ENCODE measurements at places on chromosomes 2 and 18.

DNA sequence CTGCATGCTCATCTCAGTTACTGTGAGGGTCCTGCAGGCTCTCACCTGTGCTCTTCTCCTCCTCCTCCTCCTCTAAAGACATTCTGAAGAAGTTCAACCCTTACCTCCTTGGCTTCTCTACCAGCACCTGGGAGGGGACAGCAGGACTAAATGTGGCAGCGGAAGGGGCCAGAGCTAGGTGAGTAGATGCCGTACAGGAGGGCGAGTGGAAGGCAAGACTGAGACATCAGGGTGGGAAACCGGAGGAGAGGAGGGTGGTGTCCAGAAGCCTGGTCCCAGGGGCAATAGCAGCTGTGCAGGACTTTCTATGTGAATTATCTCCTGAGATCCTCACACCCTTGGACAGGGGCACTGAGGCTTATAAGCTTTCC, 124.9 kb downstream of the PLB1 start:
- DNase-seq = no peak

GRCh38 chr2:119435081-119435952, 3.7 kb downstream of the TMEM37 start:
- no peak for DNase-seq

- DNase-seq = no peak
Observed at GRCh38 chr2:190572246-190572645, 37.7 kb upstream of the NEMP2 start.

DNA sequence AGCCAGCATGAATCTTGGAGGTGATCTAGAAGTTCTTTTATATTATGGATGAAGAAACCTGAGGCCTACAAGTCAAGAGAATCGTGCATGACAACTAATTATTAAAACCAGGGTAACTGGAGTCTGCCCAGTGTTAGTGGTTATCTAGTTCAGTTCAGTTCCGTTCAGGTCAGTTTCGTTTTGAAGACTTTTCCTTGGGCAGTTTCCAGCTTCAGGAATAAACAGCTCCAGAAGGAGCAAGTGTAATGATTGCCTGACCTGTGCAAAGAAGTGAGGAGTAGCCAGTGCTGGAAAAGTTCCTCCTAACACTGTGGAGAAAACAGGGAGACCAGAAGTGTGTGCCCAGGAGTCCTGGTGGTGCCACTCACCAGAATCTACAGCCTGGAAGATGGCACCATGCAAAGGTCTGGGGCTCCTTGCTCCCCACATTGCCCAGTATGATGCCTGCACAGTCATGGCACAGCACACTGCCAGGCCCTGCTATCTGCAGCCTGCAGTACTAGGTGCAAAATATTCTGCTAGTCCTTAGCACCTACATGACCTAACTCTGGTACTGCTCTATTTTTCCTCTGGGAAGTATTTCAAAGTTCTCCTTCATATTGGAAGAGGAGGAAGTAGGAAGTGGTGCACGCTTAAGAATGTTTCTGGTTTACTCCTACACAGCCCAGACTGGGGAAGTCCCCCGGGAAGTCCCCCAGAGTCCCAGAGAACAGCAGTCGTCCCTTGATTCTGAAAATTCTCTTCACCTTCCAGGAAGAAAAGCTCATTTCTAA, 65.8 kb downstream of the SUMO1 start:
- no peak for DNase-seq

GRCh38 chr2:106108351-106108750, 85.8 kb downstream of the UXS1 start:
- DNase-seq = no peak

GRCh38 chr2:127413782-127414637, 4.2 kb upstream of the PROC start:
- no peak for DNase-seq

GRCh38 chr2:176843208-176843607, 369.4 kb upstream of the HNRNPA3 start:
- no peak for DNase-seq

- DNase-seq = no peak
Observed at GRCh38 chr2:21819454-21819853, 695.7 kb downstream of the TDRD15 start.

DNA sequence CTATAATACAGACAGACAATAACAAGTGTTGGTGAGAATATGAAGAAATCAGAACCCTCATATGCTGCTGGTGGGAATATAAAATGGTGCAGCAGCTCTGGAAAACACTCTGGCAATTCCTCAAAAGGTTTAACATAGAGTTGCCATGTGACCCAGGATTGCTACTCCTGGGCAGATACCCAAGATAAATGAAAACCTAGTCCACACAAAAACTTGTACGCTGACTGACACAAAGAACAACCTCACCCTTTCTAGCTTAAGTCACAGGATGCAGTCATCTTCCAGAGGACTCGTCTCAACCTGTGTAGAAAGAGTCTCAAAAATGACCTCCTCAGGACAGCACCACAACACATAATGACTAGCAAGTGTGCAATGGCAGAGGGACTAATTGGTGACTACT, 71.6 kb upstream of the ACAA2 start:
- no peak for DNase-seq

- DNase-seq = no peak
Observed at GRCh38 chr18:76618721-76619120, 123.7 kb upstream of the ZNF516 start.

DNA sequence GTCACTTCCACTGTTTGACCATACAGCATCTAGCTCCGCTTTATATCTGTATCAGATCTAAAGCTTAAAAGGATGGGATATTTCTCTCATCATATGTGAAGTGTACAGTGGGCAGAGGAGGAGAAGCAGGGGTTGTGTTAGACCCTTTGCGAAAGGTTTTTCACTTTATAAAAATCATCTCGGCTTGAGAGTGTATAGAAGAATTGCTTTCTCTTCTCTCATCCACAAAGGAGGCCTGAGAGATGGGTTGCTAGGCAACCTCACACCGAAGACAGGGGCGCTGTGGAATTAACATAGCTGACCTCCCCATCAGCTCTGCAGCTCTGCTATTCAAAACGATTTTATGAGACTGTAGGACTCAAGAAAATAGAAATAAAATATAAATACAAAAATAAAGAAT, 70.2 kb upstream of the GALNT3 start:
- no peak for DNase-seq

GRCh38 chr2:105557021-105557920, 158.4 kb upstream of the FHL2 start:
- DNase-seq = no peak

DNA sequence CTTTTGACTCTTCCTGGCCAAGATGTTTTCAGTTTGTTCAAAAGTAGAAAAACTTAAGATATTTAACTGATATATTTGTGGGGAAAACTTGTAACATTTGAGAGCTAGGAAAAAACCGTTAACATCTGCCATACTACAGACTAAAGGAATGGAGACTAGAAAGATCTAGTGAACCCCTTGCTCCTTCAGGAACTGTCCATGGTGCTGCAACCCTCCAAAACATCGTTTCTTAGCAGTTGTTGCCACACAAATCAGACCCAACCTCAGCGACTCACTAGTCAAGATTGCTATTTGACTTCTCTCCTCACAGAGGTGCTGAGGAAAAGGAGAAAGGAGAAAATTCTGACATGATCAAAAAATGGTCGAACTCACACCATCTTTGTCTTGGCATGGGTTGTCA, 393.8 kb upstream of the LYPD1 start:
- DNase-seq = peak; percentile 80

DNA sequence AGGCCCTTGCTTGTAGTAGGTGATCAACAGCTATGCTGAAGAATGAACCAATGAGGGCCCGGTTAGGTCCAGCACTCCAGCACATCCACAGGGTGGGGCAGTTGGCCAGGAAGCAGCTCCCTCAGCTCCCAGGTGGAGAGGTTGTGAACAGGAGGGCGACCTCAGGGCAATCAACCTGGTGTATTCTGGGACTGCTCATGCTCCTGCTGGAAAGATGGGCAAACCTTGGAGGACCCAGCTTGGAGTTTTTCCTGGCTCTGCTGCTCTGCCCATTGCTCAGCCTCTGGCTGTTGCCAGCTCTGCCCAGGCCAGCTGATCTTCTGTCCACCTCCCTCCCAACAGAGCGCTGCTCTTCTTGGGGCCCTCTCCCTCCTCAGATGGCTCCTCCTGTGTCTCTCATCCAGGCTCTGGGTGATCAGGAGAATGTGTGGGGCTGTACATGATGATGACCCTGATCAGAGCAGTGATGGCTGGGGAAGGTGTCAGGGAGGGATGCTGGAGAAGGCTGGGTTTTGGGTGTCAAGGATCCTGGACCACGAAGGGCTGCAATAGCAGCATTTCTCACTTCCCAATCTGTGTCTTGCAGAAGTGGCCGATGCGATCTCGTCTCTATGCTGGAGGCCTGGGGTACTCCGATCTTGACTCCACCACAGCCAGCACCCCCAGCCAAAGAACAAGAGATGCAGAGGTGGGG, 3.4 kb downstream of the TCF23 start:
- DNase-seq = no peak
